ENCODE measurements at places on chromosomes 11 and 22.

DNA sequence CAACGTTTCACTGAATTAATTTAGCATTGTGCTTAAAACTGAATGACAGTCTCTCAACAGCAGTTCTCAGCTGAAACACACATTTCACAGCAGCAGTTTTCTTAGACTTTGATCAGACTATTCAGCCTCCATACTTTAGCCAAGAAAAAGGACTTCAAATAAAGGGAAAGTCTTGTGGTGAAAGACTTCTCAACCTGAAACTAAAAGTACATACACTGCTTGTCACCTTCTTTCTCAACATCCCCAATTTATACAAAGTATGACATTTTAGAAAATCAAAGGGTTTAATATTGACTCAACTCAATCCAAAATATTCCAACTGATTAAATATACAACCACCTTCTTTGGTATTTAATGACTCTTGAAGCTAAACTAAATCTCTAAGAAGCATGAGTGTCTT is 419.0 kb downstream of the LRRC4C start:
- no peak for DNase-seq

GRCh38 chr22:28855355-28856094 is 27.8 kb upstream of the ZNRF3 start:
- DNase-seq: peak; percentile 1

DNA sequence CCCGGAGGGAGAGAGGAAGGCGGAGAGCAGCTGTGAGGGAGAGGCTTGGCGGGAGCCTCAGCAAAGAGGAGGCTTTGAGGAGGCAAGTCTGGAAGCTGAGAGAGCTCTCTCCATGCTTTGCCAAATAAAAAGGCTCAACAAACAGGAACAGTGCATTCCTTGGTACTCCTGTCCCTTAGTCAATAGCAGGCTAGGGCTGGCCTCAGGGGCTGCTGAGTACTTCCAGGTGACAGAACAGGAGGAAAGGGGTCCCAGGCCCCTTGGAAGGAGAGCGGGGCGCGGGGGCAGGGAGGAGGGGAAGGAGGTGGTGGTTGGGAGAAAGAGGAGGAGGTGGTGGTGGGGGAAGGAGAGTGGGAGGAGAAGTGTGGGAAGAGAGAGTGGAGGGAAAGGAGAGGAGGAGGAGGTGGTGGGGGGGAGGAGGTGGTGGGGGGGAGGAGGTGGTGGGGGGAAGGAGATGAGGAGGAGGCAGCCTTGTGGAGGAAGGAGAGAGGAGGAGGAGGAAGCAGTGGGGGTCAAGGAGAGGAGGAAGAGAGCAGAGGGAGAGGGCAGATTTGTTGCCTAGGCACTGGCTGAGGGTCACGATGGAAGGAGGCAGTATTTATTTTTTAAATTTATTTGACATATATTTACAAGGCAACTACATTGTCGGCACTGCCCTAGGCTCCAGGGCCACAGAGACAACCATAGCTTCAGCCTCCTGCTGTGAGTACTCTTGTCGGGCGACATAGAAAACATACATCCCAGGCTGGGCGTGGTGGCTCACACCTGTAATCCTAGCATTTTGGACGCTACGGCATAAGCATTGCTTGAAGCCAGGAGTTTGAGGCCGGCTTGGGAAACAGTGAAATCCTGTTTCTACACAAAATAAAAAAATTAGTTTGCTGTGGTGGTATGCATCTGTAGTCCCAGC is 74.2 kb upstream of the ZBED5 start:
- no peak for DNase-seq

DNA sequence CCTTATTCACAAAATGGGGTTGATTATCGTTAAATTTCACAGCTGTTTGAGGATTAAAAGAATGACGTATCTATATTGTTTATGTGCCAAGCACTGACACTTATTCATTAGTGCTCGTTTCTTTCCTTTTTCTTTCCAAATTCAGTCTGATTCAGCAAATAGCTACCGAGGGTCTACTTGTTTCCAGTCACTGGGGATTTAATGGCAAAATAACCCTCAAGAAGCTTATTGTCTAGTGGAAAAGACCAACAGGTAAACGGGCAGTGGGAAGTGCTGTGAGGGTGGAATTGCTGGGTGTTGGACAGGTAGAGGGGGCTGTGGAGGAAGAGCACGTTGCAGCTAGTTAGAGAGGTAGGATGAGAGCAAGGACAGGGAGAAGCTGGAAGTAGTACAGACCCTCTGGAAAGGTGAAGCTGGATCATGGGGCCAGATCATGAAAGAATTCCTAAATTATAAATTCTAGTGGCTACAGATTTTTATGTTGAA is 48.3 kb upstream of the BIRC3 start:
- no peak for DNase-seq

- no peak for DNase-seq
These were observed 519.8 kb downstream of the BRD1 start for GRCh38 chr22:49307870-49308269.

DNA sequence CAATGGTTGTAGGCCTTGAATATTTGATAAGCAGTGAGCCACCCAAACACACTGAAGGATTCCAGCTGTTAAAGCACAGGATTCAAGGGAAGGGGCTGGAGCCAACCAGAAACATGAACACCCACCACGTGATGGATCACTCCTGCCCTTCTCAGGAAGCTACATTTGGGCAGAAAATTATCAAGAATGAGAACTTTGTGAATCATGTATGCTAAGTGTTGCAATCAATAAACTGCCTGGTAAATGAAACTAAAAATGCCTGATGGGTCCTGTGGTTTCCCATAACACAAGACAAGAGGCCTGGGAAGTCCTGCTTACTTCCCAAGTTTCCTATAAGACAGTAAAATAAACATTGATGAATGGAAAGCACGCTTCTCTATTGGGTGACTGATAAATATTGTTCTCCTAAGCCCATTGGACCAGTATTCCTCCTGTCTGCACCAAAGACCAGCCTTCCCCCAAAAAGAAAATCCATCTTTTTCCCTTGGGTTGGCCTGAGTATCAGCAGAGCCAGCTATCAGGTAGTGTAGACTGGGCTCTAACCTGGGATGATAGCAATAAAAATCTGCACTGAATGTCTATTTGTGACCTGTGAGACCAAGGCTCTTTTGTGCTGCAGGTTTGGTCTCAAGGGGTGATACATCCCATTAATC is 98.4 kb downstream of the CCDC83 start:
- DNase-seq: no peak

GRCh38 chr11:104164028-104164520 is at the start of gene PDGFD:
Gene PDGFD, minus strand, starts transcription at chr11:104164147.
- no peak for DNase-seq

- no peak for DNase-seq
These were observed 310.0 kb downstream of the SWAP70 start for GRCh38 chr11:9973921-9974320.

DNA sequence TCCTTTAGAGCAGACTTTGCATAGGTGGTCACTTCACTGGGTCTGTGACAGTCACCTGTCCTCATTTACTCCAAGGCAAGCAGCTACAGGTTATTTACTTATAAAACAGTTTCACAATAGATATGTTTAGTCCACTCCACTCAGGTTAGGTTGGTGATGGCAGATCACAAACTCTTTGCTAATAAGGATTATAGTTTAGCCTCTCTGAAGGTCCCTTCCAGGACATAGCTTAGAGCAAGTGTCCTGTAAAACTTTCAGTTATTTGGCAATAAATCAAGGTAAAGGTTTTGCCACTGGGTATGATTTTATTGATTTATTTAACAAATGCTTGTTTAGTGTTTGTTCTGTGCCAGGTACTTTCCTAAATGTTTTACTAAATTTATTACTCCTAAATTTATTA is 8.8 kb downstream of the OR6Q1 start:
- DNase-seq: no peak

DNA sequence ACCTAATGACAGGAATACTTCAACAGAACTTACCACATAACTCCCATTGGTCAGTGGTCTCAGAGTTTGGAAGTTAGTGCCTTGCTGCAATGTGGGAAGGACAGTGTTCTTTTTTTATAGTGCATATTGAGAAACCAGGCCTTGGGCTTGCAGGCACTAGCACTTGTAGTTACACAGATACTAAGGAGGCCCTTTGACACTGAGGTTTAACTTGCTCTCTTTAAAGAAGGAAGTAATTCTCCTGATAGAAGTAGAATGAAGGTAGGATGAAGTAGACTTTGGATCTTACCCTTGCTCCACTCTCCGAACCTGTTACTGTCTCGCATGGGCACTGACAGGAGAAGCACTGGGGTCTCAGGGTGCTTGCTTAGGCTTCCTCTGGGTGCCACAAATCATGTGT is 31.0 kb upstream of the ST14 start:
- no peak for DNase-seq

DNA sequence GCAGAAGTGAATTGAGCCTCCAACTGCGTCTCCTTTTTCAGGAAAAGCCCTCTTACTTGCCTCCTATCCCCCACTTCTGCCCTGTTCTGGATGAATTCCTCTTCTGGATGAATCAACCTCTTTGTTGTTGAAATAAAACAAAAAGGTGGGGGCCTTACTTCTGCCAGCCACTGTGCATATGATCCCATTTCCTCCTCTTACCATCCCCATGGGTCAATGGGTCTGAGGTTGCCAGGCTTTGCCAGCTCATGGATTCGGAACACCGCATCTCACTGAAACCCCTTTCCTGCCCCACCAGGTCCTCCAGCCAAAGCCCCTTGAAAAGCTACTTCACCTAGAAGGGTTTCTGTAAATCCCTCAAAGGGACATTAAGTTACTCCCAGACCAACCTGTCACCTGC is 3.7 kb upstream of the CHST1 start:
- no peak for DNase-seq

GRCh38 chr11:20368438-20368837 is 4.9 kb downstream of the HTATIP2 start:
- DNase-seq: no peak

GRCh38 chr11:101523634-101524260 is 60.1 kb downstream of the TRPC6 start:
- DNase-seq: no peak

DNA sequence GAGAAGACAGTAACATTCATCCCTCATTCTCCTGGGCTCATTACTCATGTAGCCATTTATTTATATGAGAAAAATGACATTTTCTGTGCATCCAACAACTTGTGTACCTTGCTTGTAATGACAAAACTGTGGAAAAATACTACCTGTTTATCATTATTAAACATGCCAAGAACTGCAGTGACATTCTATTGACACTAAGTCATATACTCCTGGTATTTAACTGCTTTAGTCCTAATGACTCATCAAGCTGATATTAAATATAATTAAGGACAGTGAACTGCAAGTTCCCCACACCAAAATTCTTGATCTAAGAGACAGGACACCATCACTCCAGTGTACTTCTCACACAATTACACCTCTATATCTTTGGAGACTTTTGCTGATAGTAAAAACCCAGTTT is 1328.7 kb upstream of the RAG2 start:
- DNase-seq: no peak

DNA sequence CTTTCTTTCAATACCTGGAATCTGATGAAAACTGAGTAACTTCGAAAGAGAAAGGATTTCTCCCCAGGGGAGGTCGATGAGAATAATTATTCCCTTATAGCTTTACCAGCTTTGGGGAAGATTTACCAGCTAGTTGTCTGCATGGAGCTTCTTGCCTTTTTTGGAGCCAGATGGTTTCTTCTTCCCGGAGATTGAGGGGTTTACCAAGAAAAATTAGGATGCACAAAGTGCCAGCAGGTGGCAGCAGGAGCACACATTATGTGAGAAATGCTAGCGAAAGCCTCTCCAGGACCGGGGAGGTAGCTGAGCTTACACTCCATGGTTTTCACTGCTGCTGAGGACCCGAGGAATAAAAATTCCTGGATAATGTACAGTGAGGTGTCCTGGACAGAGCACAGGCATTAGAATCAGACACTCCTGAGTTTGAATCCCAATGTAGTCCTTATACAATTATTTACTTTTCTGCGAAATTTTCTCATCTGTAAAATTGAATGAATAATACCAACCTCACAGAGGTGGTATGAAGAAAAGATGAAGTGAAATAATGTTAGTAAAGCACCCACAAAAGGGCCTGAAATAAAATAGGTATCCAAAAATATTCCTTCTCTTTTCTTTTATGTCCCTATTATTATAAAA is 46.0 kb upstream of the PARVA start:
- peak; percentile 32 for DNase-seq

DNA sequence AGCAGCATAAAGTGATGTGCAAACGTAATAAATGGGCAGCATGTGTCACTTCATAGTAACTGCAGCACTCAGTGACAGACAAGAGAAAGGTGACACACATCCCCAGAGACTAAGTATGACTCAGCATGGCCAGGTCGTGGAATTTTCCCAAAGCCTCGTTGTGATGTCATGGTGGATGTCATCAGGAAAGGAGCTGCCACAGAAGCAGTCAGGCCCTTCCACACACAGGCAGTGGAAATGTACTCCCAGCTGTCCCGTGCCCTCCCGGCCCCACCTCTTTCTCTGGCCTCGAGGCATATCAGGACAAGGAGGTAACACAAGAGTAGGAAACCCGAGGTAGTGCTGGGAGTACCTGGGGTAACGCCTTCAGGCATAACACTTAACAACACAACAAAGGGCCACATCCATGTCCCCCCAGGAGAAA is 8.1 kb downstream of the PC start:
- no peak for DNase-seq

DNA sequence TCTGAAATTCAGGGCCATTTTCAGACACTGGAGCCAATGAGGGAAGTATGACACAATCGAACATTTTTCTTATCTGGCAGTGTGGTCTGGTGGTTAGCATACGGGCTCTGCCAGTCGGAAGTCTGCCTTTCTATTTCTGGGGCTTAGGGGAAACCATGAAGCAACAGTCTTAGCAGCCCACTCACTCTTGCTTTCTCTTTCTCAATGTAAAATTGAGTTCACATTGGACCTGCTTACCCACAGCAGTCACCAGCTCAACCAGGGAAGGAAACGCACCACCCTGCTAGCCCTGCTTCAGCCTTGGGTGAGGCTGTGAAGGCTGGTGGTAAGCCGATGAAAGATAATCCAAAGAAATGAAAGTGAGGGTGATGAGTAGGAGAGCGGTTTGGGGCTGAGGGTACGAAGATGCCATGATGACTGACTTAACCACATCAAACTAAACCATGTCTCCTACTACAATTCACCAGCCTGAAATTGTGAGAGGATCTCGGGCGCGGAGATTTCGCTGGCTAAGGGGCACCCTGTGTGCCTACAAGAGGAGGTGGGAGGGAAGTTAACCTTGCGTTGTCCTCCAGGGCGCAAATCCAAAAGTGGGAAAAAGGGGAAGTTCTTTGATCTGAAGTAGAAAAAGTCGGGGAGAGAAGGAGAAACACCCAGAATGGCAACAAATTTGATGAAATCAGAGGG is 2.0 kb upstream of the LMO2 start:
- DNase-seq: peak; percentile 57

- DNase-seq: no peak
These were observed 18.4 kb downstream of the FAM118B start for GRCh38 chr11:126229858-126230540.

GRCh38 chr22:45454275-45454674 is 40.8 kb downstream of the RIBC2 start:
- DNase-seq: no peak

DNA sequence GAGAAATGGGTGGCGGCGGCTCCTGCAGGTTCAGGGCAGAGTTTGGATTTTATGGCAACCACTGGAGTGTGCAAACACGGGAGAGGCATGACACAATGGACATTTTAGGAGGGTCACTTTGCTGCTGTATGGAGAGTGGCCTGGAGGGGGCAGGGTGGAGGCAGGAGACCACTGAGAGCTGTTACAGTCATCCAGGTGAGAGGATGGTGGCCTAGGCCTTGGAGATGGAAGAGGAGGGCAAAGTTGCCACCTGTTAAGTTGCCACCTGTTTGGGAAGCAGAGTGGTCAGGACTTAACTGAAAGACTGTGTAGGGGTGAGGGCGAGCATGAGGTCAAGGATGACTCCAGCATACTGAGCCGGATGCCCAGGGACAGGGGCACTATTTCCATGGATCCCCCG is 2.3 kb upstream of the RAD9A start:
- DNase-seq: no peak
